Left colon (tissue), 2 donors: ENCODE measurements at places on chromosomes 4 and X.

DNA sequence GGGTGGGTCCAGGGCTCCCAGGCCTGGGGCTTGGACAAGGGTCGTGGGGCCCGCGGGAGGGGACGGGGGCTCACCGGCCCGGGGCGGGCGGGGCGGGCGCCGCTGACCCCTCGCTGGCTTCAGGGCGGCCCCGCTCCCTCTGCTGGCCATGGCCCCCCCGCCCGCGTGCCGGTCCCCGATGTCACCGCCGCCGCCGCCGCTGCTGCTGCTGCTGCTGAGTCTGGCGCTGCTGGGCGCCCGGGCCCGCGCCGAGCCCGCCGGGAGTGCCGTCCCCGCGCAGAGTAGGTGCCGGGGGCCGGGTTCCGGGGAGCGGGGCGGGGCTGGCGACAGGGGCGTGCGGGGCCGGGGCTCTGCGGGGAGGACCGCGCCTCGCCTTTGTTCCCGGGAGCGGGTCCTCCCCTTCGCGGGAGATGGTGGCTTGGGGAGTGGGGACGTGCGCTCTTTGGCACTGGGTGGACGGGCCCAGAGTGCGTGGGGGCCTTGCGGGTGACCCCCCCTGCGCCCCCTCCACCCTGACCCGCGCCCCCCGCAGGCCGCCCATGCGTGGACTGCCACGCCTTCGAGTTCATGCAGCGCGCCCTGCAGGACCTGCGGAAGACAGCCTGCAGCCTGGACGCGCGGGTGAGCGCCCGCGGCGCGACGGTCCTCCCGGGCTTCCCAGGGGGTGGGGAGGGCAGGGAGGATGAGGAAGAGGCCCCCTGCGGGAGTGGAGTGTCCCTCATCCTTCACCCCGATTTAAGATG lies 16.8 kb upstream of the NAT8L start:
- peak; percentile 54 for DNase-seq

DNA sequence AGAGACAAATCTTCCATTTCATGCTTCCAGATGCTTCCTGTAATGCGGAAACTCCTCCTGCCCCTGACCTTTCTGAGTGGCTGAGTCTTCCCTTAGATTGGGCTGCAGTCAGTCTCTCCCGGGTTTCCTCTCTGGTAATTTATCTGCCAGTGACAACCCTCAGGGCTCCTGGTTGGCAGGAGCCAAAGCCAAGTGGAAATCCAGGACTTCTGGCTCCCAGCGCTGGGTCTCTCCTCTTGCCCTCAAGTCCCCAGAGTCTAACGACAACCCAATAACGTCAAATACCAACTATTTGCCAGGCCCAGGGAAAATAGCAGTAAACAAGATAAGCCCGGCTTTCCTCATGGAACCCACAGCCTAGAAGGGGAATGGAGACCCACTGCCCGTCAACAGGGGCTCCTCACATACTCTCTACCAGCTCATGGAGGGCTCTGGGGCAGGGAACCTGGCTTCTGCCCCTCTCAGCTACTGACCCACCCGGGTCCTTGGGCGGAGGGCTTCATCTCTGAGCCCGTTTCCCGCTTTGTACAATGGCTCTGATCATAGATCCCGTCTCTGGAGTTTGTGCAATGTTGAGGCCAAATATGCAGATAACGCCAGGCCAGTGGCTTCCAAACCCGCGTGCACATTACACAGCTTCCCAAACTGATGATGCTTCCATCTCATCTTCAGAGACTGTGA lies 1.1 kb upstream of the TBC1D14 start:
- no peak for DNase-seq

- DNase-seq: no peak
Observed at GRCh38 chr4:153318696-153319320, 25.7 kb upstream of the MND1 start.

- no peak for DNase-seq
Observed at GRCh38 chrX:107507093-107507743, 57.8 kb downstream of the FRMPD3 start.

- DNase-seq: no peak
Observed at GRCh38 chrX:38661561-38661960, 100.2 kb downstream of the TSPAN7 start.
